ENCODE measurements at places on chromosomes 13 and 19.

DNA sequence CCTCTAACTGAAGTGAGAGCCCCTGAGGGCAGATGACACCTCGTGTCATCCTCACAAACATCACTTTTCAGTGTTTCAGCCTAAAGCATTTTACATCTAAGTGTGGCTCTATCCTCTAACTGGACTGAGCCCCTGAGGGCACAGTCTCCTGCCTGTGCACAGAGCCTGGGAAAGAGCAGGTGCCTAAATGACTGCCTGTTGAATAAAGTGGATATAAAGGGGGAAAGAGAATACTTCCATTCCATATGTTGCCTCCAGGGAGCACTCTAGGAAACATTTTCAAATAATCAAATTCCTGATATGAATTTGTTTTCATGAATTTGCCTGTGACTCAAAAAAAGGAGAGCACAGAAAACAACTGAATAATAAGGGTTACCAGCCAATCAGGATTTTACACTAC, 32.2 kb downstream of the CNMD start:
- no peak for DNase-seq

DNA sequence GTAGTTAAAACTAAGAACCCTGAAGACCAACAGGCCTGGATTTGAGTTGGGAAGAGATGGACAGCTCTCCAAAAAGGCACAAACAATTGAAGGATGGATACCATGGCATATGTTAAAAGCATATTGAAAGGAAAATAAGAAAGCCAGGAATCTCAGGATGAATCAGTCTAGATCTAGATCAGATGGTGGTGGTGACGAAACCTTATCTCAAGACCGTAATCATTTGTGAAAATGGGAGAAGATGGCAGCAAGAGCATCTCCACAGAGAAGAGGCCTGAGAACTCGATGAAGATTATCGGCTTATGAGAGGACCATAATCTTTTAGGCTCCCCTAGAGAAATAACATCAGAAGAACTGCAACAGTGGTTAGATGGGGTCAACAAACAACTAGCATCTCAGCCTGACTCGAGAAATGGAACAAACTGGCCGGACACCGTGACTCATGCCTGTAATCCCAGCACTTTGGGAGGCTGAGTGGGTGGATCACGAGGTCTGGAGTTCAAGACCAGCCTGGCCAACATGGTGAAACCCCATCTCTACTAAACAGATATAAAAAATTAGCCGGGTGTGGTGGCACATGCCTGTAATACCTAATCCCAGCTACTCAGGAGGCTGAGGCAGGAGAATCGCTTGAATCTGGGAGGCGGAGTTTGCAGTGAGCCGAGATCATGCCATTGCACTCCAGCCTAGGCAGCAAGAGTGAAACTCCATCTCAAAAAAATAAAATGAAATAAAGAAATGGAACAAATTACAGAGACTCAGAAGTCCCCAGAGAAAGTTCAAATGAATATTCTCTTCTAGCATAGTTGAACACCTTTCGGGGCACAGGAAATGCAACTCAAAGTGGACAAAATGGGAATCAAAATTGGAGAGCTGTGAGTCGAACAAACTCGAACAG, 47.6 kb downstream of the FOXO1 start:
- DNase-seq = no peak

- no peak for DNase-seq
Measured at GRCh38 chr13:103539721-103540381, 473.6 kb upstream of the SLC10A2 start.

GRCh38 chr19:30062065-30062906, 120.2 kb downstream of the URI1 start:
- DNase-seq = no peak

GRCh38 chr13:31803311-31803710, 64.0 kb downstream of the RXFP2 start:
- DNase-seq = no peak

DNA sequence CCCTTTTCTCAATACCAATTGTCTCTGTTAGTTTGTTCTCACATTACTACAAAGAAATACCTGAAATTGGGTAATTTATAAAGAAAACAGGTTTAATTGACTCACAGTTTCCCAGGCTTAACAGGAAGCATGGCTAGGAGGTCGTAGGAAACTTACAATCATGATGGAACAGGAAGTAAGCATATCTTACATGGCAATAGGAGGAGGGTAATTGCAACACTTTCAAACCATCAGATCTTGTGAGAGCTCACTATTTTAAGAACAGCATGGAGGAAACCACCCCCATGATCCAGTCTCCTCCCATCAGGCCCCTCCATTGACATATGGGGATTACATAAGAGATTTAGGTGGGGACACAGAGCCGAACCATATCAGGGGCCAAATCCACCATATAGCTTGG, 1210.1 kb upstream of the SPRY2 start:
- no peak for DNase-seq

- DNase-seq = peak; percentile 17
Measured at GRCh38 chr13:50387051-50387581, 371.9 kb downstream of the KCNRG start.

- DNase-seq = no peak
Measured at GRCh38 chr13:50599046-50599445, 244.4 kb downstream of the DLEU7 start.

- no peak for DNase-seq
Measured at GRCh38 chr13:28459911-28460310, 35.0 kb downstream of the FLT1 start.

DNA sequence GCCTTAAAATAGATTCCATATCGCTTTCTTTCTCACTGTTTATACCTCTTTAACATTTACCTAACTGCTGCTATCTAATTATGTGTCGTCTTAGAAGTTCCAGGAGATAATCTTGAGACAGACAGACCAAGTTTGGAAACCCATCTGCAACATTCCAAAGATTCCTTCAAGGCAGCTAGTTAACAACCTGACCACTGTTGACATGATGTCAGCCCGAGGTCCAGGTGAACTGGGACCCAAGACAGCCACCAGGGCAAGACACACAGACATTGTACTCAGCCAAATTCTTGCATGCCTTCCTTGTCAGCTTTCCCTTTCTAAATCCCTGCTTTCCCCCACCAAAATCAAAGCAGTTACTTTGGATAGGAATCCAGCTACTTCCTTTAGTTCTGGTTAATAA, 1476.5 kb upstream of the PRR20A start:
- no peak for DNase-seq

DNA sequence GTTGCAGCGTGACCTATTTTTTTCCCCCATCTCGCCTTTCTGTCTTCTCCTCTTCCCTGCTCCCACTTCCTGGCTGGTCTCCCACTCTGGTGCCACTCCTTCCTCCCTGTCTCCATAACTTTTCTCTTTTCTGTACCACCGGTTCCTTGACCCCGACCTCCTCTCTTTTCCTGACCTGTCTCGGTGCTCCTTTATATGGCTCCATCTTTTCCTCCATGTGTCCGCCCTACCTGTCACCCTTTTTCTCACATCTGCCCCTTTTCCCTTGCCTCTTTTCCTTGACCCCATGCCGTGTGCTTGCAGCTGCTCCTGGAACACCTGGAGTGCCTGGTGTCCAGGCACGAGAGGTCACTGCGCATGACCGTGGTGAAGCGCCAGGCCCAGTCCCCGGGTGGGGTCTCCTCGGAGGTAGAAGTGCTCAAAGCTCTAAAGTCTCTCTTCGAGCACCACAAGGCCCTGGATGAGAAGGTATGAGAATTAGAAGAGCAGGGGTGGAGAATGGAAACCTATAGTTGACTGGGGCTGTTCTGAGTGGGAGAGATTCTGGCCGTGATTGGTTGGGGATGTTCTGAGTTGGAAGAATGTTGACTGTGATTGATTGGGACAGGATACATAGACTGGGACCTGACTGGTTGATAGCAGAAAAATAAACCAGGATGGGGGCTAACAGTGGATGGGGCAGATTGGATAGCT, 9.3 kb downstream of the PPFIA3 start:
- DNase-seq = no peak

DNA sequence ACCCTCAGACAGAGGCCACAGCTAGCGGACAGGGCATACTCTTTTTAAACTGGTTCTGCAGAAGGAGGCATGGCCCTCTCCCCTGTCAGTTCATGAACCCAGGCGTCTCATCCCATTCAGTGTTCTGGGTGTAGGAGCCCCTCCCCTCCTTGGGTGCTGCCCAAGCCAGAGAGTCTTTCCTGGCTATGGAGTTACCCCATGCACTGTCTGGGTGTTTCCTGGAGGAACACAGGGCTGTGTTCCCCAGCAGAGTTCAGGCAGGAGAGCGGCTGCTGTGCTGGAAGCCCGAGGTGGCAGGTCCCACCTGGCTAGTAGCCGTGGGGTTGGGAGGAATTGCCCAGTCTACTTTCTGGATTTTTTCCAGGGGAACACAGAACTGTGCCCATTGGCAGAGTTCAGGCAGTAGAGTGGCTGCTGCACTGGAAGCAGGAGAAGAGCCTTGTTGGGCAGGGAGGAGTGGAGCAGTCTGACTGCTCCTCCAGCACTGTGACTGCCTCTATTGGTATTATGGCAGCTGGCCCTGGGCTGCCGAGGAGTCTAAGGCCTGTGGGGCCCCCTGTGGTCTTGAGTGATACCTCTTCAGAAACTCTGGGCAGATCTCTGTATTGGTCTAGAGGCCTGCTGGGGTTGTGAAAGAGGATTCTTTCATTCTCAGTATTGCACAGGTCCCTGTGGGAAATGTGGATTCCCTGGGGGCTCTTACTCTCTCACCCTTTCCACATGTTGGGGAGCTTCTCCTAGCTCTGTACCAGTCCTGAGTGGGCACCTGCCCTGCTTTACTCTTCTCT, 168.3 kb downstream of the PCDH20 start:
- DNase-seq = no peak

DNA sequence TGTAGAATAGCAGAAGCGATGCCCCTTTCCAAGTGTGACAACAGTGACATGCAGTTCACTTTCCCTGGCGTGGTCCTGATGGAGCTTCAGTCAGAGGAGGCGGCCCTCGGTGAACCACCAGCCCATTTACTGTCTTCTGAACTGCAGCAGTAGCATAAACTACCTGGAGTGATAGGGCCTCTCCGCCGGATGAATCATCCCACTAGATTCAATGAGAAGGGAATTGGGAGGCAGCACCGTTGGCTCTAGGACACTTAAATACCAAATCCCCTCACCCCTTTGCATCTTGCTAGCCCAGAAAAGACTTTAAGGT, 112.8 kb upstream of the GPR12 start:
- no peak for DNase-seq

- peak; percentile 15 for DNase-seq
Measured at GRCh38 chr19:53927739-53928138, 18.7 kb downstream of the CACNG7 start.

- DNase-seq = no peak
Measured at GRCh38 chr13:63942372-63942771, 2526.7 kb upstream of the PCDH20 start.

- no peak for DNase-seq
Measured at GRCh38 chr13:78712831-78713230, 53.9 kb upstream of the OBI1 start.

- no peak for DNase-seq
Measured at GRCh38 chr13:78239714-78240113, 321.1 kb upstream of the EDNRB start.

Measured in stimulated activated CD4-positive, alpha-beta T cell treated with anti-CD3 and anti-CD28 coated beads, TNF-alpha, amount 100 ng/mL, for 24 hours (primary cell).